ENCODE measurements at places on chromosomes 11 and 22.
A peak's percentile ranks its signal among the peaks of the same experiment; 100 is the strongest.

DNA sequence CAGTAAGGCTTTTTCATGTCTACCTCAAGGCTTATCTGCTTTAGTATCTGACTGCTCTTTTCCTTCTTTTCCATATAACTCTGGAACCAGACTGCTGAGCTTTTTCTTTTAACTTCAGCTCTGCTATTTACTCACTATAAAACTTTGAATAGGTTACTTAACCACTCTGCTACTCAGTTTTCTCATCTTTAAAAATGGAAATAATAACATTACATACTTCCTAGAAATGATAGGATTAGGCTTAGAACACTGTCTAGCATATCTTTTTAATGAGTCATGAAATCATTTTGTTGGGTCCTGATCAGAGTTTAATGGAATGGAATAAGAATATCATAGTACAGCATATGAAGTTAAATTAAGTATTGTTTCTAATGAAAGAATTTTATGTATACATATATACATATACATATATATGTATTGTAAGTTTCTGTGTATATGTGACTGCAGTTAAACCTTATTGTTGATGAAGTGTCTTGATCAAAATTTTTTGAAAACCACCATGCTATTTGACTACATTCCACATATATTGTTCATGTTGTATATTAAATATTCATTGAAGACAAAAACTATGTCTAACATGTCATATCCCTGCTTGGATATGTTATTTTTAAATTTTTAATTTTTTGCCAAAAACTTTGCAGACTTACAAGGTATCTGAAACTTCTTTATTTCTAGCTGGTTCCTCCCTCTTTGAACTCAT is 120.2 kb downstream of the METTL15 start:
- no peak for DNase-seq

- no peak for DNase-seq
Observed at GRCh38 chr11:58575377-58576020, at the start of gene LPXN. LPXN (minus strand) TSS chr11:58575856; CDS start chr11:58575772, 84 bp downstream.

DNA sequence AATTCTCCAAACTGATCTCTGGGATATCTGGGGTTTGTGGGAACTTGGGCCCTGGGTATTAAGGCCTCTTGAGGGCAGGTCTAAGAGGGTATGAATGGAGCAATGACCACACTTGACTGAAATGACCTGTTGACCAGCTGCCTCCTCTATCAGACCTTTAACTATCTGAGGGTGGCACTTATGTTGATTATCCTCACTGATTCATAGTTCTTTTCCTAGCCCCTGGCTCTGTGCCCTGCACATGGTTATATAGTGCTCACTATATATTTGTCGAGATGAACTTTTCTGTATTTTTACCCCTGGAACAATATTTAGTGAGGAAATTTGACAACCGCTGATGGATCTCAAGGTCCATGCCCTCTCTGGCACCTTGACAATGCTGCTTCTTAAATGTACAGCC is 305.5 kb upstream of the PLET1 start:
- no peak for DNase-seq

DNA sequence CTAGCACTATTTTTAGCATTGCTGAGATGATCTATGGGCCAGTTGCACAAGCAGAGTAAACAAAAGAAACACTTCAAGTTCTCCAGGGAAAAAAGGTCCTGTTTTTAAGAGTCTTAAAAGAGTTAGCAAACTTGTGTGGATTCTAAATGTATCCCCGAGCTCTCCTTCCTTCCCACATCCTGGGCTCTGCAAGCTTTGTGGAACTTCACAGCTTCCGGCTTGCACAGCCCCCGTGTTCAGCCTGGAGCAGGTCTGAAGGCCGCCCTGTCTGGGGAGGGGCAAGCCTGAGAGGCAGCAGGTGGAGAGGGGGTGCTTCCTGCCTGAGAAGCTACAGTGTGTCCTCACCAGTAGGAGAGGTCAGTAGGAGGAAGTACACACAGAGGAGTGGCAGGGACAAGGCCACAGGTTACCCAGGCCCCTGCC is 35.1 kb upstream of the SUSD2 start:
- DNase-seq, result no peak

- DNase-seq, result peak; percentile 52
Observed at GRCh38 chr11:126716456-126717083, 284.0 kb downstream of the KIRREL3 start.

All from hypothalamus (tissue), 51 donors.